Fibroblast of skin of right biceps (primary cell): ENCODE measurements at places on chromosomes 11 and 22.
A peak's percentile ranks its signal among the peaks of the same experiment; 100 is the strongest.

DNA sequence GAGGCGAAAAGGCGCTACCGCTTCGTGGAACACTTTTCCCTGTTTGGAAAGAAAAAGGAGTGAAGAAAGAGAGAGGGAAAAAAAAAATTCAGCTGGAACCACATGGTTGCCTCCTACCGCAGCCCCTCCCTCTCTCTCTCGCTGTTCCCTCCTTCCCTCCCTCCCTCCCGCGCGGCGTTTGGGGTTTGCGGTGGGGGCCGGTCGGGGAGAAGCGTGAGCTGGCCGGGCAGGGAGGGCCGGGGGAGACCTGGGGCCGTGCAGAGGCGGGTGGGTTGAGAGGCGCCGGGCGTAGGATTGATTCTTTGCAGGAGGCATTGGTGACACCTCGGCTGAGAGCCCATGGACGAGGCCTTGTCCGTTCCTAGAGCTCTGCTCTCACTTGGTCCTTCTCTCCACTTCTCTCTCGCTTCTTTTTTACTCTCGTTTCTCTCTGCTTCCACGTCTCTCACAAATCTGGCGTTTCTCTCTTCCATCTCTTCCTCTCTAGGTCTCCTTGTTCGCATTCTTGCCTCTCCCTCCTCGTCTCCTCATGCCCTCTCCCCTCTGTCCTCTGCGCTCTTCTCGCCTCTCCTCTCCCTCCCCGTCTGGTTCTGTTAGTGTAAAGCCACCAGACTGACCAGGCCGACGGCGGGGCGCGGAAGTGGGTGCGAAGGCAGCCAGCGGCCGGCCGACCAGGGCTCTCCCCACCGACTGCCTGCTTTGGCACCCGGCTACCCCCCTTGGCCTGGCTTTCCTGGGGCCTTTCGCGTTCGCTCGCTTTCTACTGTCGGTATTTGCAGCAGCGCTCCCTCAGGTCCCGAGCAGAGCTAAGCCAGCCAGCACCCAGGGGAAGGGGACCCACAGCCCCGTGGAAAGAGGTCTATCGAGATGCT lies at the start of gene CLMP:
TSS of gene CLMP (minus strand) at position 61 of the 872 bp plus-strand sequence. CDS start 308 bp downstream, outside the sequence.
- peak; percentile 83 for DNase-seq

DNA sequence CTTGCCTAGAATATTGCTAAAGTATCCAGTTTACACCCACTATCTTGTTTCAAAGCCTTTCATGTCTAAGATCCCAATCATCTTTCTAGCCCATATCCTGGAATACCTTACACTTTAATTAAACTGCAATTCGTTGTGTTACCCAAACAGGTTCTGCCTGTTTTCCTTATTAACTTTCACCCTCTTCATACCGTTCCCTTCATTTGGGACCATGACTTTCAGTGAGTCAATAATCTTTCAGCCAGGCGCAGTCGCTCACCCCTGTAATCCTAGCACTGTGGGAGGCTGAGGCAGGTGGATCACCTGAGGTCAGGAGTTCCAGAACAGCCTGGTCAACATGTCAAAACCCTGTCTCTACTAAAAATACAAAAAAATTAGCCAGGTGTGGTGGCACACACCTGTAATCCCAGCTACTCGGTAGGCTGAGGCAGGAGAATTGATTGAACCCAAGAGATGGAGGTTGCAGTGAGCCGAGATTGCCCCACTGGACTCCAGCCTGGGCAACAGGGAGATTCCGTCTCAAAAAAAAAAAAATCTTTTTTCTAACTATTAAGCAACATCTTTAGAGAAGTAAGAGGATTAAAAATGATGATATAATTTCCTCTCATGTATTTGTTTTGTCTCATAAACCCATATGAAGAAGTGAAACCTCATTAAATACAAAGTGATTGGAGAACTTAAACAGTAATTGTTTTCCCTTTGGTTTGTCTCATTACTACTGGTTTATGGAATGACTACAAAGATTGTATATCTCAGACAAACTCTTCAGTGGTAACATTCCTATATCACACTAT lies 20.7 kb downstream of the DMC1 start:
- DNase-seq = no peak

DNA sequence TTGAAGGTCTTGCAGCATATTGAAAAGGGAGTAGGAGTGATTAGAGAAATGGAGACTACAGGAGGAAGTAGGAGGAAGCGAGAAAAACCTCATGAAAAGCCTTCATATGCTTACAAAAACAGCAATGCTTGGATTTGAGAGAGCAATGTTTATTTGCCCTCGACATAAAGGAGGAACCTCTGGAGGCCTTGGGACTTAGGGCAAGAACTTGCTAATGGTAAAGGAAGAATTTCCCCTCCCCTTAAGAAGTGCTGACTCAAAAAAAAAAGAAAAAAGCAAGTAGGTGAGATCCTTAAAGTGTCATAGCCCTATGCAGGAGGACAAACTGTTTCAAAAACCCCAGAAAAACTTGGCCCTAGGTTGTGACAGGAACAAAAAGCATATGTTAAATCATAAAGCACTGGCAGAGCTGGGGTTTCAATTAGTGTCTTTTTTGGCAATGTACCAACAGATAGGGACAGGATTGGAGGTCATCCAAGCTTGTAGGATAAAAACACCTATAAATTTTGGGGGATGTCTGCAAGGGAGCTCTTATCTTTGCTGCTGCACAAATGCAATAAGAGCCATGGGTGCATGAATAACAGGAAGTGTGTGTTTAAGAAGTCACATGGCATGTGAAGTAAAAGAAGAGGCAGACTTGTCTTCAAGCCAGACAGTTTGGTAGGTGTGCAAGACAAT lies 4.9 kb downstream of the GLYAT start:
- DNase-seq = no peak

- DNase-seq = no peak
Measured at GRCh38 chr11:9678576-9678975, 14.7 kb downstream of the SWAP70 start.

DNA sequence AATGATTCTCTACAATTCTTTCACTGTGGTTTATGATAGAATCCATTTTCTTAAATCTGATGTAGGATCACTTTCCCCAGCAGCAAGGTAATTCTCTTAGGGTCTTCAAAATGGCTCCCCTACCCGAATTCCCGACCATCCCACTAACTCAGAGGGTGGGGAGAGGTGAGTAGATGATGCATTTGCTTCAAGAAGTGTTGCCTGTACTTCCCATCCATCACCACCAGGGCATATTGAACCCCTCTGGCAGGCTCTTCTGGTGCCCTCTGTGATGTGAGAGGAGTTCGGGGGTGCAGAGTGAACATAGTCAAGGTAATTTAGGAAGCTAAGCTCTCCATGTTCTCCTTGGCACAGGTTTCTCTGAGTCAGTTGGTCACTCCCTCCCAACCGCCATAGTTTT lies 52.3 kb downstream of the ZNRF3 start:
- DNase-seq = no peak

DNA sequence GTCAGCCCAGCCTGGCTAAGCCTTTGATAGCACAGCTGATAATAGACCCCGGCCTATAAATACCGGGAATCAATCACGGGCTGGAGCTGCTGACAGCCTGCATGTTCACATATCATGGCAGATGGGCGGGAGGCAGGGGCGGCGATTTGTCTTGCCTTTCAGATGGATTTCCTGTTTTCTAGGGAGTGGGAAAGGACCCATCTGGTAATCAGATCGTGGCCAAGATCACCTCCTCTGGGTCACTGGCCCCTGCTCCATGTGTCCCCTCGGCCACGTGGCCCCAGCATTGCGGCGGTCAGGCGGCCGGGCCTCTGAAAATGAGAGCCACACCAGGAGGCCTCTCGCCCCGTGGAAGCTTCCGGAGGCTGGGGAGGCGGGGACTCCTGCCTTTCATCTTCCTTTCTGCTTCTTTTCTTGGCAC lies 36.6 kb downstream of the SMIM38 start:
- no peak for DNase-seq

DNA sequence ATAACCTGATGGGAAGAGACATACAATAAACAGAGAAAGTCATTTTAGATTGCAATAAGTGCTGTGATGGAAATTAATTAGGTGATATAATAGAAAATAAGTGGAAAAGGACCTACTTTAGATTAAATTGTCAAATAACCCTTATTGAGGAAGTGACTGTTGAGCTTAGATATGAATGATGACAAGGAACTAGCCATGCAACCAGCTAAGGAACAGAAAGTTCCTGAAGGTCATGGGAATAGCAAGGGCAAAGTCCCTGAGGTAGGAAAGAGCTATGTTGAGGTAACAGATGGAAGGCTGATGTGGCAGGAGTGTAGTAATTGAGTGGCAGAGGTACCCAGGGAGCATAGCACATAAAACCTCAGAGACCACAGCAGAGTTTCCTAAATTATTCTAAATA lies 135.2 kb downstream of the WNT11 start:
- no peak for DNase-seq

GRCh38 chr11:15153231-15153630 lies 38.5 kb downstream of the INSC start:
- no peak for DNase-seq

DNA sequence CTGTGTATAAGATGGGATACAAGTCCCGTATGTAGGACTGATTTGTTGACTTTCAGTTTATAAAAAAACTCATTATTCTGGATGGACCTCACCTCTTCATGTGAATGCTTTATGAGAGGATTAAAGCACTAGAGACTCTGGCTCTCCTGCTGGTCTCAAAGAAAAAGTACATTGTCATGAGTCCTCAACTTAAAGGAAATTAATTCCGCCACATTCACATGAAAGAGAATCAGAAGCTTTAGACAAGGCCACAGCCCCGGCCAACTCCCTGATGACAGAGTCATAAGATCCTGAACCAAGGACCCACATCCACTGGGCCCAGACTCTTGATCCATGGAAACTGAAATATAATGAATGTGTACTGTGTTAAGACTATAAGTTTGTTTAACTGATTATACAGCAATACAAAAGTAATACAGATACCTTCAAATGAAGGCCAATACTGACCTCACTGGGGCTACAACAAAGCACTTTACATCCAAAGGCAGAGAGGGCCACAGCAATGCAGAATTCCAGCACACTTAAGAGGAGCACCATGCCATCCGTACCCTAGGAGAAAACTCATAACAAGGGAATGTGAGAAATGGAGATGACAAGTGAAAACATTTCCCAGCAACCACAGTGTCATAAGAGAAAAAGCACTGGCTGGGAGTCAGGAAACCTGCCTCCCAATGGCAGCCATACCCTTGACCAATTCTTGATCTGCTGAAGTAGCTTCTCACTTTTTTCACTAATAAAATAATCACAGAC lies 25.4 kb upstream of the MS4A6A start:
- no peak for DNase-seq

- DNase-seq = no peak
Measured at GRCh38 chr11:93869830-93870229, 19.4 kb upstream of the VSTM5 start.
